ENCODE measurements at places on chromosomes 4 and X.

DNA sequence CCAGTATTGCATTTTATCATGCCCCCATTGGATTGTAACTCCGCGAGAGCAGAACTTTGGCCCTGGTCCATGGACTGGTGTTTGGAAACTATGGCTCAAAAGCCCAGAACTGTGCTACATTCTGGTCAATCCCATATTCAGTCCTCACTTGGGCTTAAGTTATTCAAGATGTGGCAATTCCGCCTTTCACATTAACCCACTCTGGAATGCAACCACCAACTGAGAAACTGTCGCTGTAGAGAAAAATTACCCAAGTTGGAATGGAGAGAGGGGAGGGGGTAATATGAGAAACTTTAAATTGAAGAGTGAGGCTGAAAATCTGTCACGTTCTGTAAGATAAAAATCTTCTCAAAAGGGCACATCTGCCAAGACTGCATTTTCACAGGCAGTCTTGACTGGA, 189.6 kb upstream of the NHS start:
- DNase-seq: no peak

DNA sequence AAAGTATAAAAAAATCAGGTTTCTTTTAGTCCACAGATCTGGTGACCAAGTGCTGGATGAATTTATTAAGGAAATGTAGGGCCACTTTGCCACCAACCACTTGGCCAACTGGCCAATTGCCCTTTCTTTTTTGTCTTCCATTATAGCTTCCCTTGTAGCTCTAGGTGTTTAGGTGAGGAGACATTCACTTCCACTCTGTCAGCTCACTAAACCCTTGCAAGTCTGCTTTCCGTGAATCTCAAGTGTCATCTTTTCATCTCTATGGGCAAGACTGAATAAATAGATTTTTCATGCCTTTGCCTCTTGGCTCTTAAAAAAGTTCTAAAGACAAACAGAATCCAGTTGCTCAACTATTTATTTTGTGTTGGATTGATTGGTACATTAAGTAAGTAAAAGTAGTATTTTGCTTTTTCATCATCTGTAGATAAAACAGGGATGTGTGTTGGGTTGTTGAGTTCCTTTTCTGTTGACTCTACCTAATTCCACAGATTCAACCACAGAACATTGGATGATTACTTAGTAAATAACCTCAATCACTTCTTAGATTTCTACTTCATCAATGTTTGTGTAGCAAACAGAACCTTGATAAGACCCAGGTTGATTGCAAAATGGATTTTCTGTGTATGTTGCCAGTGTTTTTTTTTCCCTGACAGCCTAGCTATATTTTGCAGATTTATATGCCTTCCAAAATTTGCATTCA, 68.1 kb upstream of the GRXCR1 start:
- DNase-seq: no peak

DNA sequence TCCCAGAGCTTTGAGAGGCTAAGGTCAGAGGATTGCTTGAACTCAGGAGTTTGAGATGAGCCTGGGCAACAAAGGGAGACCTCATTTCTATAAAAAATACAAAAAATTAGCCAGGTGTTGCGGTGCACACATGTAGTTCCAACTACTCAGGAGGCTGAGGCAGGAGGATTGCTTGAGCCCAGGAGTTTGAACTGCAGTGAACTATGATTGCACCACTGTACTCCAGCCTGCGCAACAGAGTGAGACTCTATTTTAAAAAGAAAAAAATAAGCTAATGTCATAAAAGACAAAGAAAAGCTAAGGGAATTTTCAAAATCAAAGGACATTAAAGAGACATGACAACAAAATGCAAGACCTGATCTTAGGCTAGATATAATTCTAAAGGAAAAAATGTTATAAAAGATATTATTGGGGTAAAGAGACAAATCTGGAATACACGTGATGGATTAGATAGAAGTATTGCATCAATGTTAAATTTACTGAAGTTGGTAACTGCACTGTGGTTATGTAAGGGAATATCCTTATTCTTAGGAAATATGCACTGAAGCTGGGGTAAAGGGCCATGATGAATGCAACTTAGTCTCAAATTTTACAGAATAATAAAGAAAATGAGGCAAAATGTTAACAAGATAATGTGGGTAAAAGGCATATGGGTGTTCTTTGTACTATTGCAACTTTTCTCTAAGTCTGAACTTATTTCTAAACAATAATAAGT, 75.2 kb downstream of the SPRY1 start:
- no peak for DNase-seq

- DNase-seq: no peak
Observed at GRCh38 chrX:44223150-44223549, 120.3 kb downstream of the EFHC2 start.

- DNase-seq: no peak
Observed at GRCh38 chrX:110201799-110202198, 116.1 kb downstream of the AMMECR1 start.

DNA sequence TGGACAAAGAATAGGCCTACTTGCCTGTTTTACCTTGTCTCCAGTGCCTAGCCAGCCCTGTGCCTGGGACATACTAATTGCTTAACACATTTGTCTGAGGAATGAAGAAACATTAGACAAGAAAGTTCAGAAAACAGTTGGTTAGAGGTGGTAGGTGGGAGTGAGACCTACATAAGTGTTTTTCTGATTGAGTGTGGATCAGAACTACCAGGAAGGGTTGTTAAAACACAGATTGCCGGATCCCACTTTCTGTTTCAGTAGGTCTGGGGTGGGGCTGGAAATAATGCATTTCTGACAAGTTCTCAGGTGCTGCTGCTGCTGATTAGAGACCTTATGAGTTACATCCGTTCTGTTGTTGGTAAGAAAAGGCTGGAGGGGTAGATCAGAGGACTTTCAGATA, 5.7 kb upstream of the JADE1 start:
- DNase-seq: no peak

GRCh38 chr4:88524171-88524570, 595 bp upstream of the PYURF start:
- DNase-seq: no peak

- DNase-seq: no peak
Observed at GRCh38 chr4:1092026-1092982, 21.1 kb downstream of the RNF212 start.

- no peak for DNase-seq
Observed at GRCh38 chrX:129791961-129792570, 12.3 kb downstream of the SASH3 start.
